ENCODE measurements at places on chromosomes 16 and 17.
A peak's percentile ranks its signal among the peaks of the same experiment; 100 is the strongest.

GRCh38 chr17:46053911-46054534 lies 55.0 kb downstream of the STH start:
- H3K27ac ChIP-seq, result no peak overlapping the region
- no peak overlapping the region for H3K4me3 ChIP-seq
- DNase-seq, result no peak

GRCh38 chr16:56615353-56615752 lies 7.0 kb downstream of the MT2A start:
- H3K4me1 ChIP-seq, result peaks cover 10% of the 10 kb centered on the region

- H3K4me1 ChIP-seq, result no peaks in the 10 kb centered on the region
- peak; percentile 78 for DNase-seq
- no peak overlapping the region for H3K27ac ChIP-seq
- no peaks in the 10 kb centered on the region for H3K36me3 ChIP-seq
- H3K4me3 ChIP-seq, result no peak overlapping the region
Measured at GRCh38 chr16:85253084-85253941, 141.0 kb upstream of the CIBAR2 start.

DNA sequence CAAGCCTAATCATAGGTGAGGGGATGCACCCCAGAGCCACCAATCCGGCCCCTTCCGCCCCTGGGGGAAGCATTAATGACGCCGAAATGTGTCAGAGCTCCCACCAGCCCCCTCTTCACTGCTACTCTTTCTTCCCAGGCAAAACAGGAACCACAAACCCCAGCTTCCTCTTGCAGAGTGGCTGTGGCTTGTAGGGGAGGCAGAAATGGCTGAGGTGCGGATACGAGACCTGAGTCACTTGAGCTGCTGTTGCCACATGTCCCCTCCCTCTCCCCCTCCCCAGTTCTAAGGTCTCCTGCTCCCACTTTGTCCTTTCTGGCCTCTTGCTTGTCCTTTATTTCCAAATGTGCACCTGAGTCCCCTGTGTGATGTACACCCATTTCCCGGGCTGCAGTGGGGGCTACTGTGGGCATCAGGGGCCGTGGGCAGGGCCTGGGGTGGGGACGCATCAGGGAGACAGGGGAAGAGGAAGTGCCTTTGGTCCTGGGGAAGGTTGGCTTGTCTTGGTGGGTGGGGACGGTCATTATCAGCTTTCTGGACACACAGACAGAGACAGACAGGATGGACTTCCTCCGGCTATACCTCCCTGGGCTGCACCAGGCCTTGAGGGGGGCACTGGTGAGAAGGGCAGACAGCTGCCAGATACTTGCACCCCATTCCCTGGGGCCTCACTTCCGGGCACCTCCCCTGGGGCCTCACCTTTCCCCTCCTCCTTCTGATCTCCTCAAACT lies at the start of gene APOBR:
Gene APOBR, plus strand, starts transcription at position 523 of the 731 bp plus-strand sequence. Its CDS starts 39 bp downstream, at position 562.
- H3K4me1 ChIP-seq, result no peaks in the 10 kb centered on the region
- no peaks in the 10 kb centered on the region for H3K36me3 ChIP-seq
- peak within 1 kb of the TSS; percentile 40 for H3K27ac ChIP-seq

DNA sequence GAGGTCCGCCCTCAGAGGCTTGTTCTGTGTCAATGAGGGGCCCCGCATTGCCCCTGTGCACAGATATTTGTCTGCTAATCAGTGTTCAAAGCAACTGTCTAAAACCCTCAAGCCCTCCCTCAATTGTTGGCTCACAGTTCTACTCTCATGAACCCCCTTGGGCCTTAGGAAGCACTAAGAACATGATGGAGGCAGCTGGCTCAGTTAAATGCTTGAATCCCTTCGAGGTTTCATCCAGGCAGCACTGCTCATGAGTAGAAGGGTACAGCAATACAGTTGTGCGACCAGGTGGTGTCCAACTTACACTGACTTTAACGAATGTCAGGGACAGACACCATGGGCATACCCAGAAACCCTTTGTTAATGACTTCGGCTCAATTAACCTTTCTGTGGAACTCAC lies 89.2 kb upstream of the WSCD1 start:
- no peaks in the 10 kb centered on the region for H3K4me1 ChIP-seq
- no peaks in the 10 kb centered on the region for H3K27me3 ChIP-seq
- no peak for DNase-seq
- H3K4me3 ChIP-seq, result no peak overlapping the region
- no peak overlapping the region for H3K27ac ChIP-seq

GRCh38 chr17:49548506-49549310 lies 27.0 kb upstream of the NXPH3 start:
- DNase-seq, result no peak
- H3K27ac ChIP-seq, result no peak overlapping the region
- H3K4me3 ChIP-seq, result no peak overlapping the region
- H3K36me3 ChIP-seq, result no peaks in the 10 kb centered on the region
- no peaks in the 10 kb centered on the region for H3K27me3 ChIP-seq

GRCh38 chr17:76240461-76241203 lies at the start of gene RNF157:
RNF157 (minus strand) TSS chr17:76240493; CDS start chr17:76240240, 253 bp downstream.
- peaks cover 20% of the 10 kb centered on the region for H3K4me1 ChIP-seq
- no peaks in the 10 kb centered on the region for H3K36me3 ChIP-seq
- H3K27ac ChIP-seq, result peak within 1 kb of the TSS; percentile 69

DNA sequence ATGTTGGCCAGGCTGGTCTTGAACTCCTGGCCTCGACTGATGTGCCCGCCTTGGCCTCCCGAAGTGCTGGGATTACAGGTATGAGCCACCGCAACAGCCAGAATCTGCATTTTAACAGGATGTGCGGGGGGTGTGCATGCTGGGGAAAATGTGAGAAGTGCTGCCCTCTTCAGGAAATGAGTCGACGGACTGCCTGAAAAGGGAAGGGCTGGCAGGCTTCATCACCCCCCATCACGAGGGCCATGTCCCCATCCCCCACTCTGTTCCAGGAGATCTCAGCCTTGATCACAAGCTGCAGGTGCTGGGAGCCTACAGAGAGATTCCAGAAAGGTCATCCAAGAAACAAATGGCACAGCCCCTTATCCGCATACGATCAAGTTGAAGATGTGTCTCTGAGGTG lies 195.3 kb upstream of the RPL38 start:
- no peaks in the 10 kb centered on the region for H3K36me3 ChIP-seq
- no peaks in the 10 kb centered on the region for H3K4me1 ChIP-seq
- H3K27me3 ChIP-seq, result peaks cover 28% of the 10 kb centered on the region
- no peak overlapping the region for H3K4me3 ChIP-seq
- no peak for DNase-seq

GRCh38 chr16:84277244-84277823 lies 17.3 kb upstream of the WFDC1 start:
- no peak overlapping the region for H3K27ac ChIP-seq
- peak; percentile 80 for DNase-seq
- no peaks in the 10 kb centered on the region for H3K27me3 ChIP-seq
- H3K36me3 ChIP-seq, result no peaks in the 10 kb centered on the region
- H3K4me3 ChIP-seq, result no peak overlapping the region

DNA sequence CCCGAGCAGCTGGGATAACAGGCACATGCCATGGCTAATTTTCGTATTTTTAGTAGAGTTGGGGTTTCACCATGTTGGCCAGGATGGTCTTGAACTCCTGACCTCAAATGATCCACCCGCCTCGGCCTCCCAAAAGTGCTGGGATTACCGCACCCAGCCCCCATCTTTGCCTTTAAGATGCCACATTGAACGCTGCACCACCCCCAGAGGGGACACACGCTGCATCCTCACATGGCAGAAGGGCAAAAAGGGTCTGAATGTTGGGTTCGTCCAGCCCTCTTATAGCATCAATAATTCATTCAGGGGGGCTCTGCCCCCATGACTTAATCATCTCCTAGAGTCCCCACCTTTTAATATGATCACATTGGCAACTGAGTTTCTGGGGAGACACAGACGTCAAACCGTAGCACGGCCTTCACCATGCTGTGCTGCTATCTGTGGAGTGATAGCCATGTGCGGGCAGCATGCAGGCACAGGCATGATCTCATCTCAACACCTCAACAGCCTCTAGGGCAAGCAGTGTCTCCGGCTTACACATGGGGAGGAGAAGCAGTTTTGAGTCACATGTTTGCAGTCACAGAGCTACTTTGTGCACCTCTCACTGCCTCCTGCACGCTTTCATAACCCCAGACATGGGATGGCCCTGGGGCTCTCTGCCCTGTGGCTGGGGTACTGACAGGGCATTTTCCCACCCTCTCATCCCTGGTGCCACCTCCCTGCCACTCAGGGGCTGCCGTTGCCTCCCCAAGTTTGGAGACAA lies 30.0 kb downstream of the IL21R start:
- DNase-seq, result peak; percentile 17
- H3K27me3 ChIP-seq, result no peaks in the 10 kb centered on the region
- no peak overlapping the region for H3K27ac ChIP-seq
- H3K4me1 ChIP-seq, result no peaks in the 10 kb centered on the region

DNA sequence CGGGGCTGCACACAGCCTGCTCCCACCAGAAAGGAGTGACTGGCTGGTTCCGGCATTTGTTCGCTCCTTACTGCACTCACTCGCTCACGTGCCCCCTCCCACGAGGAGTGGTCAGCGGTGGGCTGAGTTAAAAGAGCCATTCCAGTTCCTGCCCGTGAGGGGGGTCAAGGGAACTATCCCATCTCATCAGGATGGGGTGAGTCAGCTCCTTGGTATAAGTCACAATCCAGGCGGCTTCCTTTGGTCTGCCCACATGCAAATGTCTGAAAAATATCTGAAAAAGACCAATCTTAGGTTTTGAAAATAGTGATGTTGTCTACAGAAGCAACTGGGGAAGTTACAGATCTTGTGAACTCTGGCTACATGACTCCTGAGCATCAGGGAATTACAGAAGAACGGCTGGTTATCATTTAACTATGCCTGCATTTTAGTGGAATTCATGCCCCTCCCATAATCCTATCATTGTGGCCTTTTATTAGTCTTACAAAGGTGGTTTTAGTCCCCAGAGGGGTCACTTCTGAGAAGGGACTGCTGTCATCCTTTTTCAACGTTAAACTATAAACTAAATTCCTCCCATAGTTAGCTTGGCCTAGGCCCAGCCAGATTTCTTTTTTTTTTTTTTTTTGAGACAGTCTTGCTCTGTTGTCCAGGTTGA lies 9.8 kb upstream of the TNFSF12 start:
- no peaks in the 10 kb centered on the region for H3K4me1 ChIP-seq
- DNase-seq, result no peak
- no peaks in the 10 kb centered on the region for H3K27me3 ChIP-seq
- no peak overlapping the region for H3K4me3 ChIP-seq
- no peaks in the 10 kb centered on the region for H3K36me3 ChIP-seq
- H3K27ac ChIP-seq, result no peak overlapping the region

DNA sequence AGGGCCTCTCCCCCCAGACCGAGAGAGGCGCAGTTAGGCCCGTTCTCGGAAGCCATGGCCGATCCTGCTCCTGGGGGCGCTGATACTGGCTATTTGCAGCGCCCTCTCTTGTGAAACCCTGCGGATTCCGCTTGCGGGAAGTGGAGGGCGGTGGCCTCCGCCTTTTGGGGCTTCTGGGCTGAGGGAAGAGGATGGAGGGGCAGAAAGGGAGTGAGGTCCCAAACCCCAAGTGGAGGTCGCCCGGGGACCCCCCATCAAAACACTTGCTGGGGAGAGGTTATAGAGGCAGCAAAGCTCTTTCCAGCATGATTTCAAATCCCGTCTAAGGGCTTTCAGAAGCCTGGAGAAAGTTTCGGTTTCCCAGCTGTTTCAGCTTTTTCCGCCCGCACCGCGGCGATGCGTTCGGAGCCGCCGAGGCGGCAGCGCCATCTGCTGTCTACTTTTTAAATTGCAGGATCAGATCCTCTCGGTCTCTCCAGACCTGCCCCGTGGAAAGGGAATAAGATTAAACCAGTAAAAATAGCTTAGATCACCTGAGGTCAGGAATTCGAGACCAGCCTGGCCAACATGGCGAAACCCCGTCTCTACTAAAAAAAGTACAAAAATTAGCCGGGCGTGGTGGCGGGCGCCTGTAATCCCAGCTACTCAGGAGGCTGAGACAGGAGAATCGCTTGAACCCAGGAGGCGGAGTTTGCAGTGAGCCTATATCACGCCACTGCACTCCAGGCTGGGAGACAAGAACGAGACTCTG lies 15.8 kb downstream of the SNX20 start:
- no peaks in the 10 kb centered on the region for H3K27me3 ChIP-seq
- DNase-seq, result peak; percentile 86
- no peaks in the 10 kb centered on the region for H3K36me3 ChIP-seq
- peaks cover 5% of the 10 kb centered on the region for H3K4me1 ChIP-seq

DNA sequence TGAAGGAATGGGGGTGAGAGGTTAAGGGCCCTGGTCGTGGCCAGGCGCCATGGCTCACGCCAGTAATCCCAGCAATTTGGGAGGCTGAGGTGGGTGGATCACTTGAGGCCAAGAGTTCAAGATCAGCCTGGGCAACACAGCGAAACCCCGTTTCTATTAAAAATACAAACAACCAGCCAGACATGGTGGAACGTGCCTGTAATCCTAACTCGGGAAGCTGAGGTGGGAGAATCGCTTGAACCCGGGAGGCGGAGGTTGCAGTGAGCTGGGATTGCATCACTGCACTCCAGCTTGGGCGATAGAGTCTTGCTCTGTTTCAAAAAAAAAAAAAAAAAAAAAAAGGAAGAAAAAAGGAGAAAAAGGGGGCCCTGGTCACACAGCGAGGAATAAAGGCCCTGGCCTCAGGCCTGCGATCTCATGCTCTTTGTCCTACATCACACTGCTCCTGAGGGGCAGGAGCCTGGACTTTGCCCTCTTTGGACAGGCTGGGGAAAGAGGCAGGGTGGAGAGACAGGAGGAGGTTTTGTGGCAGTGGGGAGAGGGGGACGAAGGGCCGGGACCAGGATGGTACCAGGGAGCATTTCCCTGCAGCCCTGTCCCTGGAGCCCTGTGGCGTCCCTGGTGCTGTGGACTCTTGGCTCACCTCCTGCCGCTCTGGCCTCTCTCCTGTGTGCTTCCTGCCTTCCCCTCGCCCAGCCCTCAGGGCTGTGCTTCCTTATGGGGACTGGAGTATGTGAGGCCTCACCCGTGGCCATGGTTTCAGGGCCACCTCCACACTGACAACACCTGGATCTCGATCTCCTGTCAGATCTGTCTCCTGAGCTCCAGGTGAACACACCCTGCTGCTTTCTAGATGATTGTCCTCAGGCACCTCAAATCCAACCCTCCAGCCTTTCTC lies 19.7 kb upstream of the SLC25A19 start:
- no peak overlapping the region for H3K4me3 ChIP-seq
- no peaks in the 10 kb centered on the region for H3K27me3 ChIP-seq
- no peaks in the 10 kb centered on the region for H3K36me3 ChIP-seq

GRCh38 chr17:72634621-72635020 lies 457.9 kb downstream of the SLC39A11 start:
- no peaks in the 10 kb centered on the region for H3K27me3 ChIP-seq
- no peak overlapping the region for H3K27ac ChIP-seq
- no peak for DNase-seq
- no peaks in the 10 kb centered on the region for H3K4me1 ChIP-seq

- H3K4me3 ChIP-seq, result no peak overlapping the region
- no peaks in the 10 kb centered on the region for H3K27me3 ChIP-seq
- no peaks in the 10 kb centered on the region for H3K36me3 ChIP-seq
- no peak overlapping the region for H3K27ac ChIP-seq
- no peaks in the 10 kb centered on the region for H3K4me1 ChIP-seq
Measured at GRCh38 chr17:55158439-55158838, 106.3 kb upstream of the HLF start.

DNA sequence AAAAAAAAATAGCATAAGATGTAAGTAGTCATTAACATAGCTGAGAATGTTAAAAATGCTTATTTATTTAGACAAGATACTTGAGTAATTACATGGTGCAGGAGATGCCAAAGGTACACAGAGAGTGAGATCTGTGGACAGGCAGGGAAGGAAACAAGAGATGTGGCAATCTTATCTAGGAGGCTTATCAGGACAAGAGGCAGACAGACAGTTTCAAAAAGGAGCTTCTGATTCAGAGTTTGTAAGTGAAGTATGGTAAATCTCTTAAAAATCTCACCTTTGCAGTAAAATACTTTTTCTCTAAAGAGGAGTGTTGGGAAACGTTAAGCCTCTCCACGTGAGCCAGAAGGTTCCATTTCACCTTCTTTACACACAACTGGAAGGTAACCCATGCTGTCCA lies 19.9 kb upstream of the GHDC start:
- no peak overlapping the region for H3K27ac ChIP-seq
- DNase-seq, result no peak
- no peak overlapping the region for H3K4me3 ChIP-seq
- H3K27me3 ChIP-seq, result no peaks in the 10 kb centered on the region
